Cardiac septum (tissue), 1 donor: ENCODE measurements at places on chromosomes 3 and 15.

DNA sequence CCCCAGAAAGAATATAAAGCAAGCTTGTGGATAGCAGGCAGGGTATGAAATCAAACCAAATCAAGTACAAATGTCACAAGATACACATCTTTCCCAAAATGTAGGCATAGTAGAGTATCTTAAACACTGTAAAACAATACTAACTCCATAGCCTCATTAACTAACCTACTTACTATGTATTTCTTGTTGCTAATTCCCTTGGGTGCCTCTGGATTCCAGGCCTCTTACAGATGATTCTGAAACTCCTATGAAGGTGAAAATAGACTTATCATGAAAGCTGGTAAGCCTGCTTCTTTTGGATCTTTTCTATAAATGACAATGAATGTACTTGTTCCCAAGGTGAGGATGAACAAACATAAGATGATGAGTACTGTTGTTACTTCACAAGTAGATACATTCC is 93.8 kb downstream of the FRMD5 start:
- DNase-seq: no peak

- no peak for DNase-seq
Measured at GRCh38 chr3:31055757-31056156, 161.3 kb upstream of the GADL1 start.

GRCh38 chr15:81072551-81072950 is 61.5 kb upstream of the CFAP161 start:
- DNase-seq: no peak

GRCh38 chr15:52054381-52054780 is 35.4 kb downstream of the MAPK6 start:
- no peak for DNase-seq

DNA sequence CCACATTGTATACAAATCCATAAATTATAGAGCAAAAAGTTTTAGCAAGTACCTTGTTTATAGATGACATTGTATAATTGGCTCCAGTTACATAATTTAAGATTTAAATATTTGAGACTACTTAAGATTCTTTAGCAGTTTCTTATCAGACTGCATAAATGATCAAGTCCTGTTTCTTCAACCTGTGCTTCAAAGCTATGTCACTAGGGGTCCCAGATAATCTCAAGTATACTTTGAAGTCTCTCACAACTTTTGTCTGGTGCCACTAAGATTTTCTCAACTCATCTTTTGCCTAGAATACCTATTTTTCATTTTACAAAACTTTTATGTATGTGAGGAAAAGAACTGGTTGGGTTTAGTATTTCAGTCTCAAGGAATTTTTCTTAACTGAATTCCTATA is 205.5 kb downstream of the STAG1 start:
- no peak for DNase-seq
